ENCODE measurements at places on chromosomes 2 and 18.

DNA sequence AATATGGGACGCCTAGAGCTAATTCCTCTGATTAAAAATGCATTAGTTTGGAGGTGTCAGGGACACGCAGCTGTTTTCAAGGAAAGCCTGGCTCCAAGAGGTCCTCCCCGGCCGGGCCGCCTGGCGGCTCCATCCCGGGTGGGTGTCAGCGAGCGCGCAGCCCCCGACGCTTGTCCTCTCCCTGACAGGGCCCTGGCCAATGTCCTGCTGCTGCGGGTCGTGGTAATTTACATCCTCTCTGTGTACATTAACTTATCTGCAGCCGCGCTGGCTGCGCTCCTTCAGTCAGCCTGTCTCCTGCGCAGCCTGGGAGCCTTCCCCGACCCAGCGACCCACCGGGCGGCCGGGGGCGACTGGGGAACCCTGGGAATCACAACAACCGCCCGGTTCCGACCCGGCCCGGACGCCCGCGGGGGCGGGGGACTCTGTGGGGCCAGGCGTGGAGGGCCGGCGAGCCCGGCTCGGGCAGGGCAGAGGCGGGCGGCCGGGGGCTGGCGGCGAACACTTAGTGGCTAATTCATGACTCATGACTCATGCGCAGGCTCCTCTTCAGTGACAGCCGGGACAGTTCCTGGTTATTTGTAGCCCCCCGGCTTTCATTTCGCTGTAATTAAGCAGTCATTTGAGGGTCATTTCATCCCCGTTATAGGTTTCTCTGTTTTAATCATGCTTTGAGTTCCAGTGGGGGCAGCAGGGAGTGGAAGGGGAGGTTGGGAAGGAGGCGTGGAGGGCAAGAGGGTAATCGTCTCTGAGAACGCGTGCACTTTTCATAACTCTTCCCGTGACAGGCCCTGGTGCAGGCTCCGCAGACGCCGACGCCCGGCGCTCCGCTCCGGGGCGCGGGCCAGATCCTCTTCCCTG is 141.9 kb upstream of the CTAGE1 start:
- DNase-seq, result peak; percentile 33

GRCh38 chr2:107727318-107727717 is 99.4 kb upstream of the RGPD4 start:
- DNase-seq, result no peak

GRCh38 chr2:17864676-17865075 is 13.8 kb upstream of the KCNS3 start:
- DNase-seq, result no peak

- no peak for DNase-seq
Measured at GRCh38 chr2:217142649-217143266, 282.9 kb upstream of the TNP1 start.

- no peak for DNase-seq
Measured at GRCh38 chr18:48321536-48321935, 87.6 kb downstream of the ZBTB7C start.

- no peak for DNase-seq
Measured at GRCh38 chr2:155733091-155733853, 599.2 kb downstream of the NR4A2 start.

- no peak for DNase-seq
Measured at GRCh38 chr2:211033765-211034164, 477.4 kb downstream of the CPS1 start.

DNA sequence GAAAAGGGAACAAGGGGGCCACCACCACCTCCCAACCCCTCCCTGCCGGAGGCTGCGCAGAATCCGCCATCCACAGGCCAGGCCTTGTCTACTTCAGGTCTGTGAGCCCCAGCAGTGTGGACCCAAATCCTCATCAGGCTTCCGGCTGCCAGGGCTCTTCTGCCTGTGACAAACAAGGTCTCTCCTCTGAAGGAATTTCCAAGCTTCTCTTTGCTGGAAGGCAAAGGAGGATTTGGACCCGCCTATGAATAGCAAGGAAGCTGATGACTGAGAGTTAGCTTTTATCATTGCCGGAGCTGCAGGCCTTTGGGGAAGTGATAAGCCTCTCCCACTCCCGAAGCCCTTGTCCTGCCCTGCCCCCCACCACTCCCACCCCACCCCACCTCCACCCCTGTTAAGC is 93.7 kb upstream of the SH3BP4 start:
- DNase-seq, result no peak

DNA sequence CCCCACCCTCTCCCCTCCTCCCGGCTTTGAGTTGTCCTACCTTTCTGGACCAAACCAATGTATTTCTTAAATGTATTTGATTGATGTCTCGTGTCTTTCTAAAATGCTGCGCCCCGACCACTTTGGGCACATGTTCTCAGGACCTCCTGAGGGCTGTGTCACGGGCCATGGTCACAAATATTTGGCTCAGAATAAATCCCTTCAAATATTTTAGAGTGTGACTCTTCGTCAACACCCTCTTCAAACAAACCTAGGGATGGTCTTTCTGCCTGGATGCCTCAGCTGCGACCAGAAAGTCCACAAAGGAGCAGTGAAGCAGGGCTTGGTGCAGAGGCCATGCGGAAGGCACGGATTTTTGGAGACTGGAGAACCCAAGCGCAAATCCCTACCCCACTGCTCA is 1.1 kb upstream of the SLC35F6 start:
- no peak for DNase-seq

- no peak for DNase-seq
Measured at GRCh38 chr18:11818486-11819203, 32.6 kb upstream of the CHMP1B start.

DNA sequence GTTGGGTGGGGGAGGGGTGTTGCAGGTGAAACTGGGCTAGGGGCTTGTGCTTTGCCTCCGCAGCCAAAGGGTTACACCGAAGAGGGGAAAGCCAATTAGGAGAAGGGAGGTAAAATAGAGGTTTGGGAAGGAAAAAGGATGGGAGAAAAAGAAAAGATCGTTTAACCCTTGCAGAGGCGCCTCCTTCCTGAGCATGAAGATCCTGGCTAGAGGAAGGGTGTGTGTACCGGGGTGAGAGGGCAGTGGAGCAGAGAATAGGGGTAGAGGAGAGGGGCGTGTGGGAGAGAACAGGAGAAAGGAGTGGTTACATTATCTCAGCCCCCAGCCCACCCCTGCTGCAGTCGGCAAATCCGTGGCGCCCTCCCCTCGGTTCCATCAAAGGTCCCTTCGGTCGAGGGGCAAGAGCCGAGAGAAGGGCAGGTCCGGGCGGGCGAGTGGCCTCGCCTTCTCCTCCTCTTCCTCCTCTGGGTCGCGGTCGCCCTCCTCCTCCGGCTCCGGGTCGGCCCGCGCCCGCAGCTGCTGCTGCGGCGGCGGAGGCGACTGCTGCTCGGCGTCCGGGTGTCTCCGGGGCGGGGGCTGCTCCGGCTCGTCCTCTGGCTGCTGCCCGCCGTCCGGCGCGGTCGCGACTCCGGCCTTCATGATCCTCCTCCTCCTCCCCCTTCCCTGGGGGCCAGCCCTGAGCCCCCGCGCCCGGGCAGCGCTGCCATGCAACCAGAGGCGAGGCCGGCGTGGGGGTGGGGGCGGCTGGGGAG is 1.1 kb downstream of the MARCHF4 start:
- DNase-seq, result no peak

- DNase-seq, result no peak
Measured at GRCh38 chr2:108189316-108189715, 50.5 kb upstream of the SULT1C3 start.

DNA sequence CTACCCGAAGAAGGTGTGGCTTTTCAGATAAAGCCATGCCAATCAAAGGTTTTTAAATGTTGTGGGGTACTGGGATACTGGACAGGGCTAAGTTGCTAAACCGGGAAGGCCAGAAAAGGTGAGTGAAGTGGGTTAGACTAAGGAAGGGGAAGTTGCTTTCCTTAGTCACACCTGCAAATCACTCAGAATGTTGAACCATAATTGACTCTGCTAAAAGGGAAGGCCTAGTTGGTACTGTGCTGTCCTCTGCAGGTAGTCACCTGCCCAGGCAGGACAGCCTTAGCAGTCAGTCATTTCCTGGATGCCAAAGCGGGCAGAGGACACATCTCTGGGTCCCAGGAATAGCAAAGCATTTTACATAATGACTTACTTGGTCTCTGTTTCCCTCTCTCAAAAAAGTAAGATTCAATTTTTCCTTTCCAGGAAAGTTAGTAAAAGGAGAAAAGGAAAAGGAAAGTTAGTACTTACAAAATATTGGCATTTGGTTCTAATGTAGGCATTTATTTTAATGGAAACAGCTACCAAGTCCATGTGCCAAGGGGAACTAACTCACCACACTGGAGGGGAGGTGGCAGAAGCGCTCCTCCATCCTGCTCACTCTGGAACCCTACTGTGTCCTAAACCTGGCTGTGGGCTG is 60.3 kb downstream of the RFTN2 start:
- no peak for DNase-seq

- DNase-seq, result no peak
Measured at GRCh38 chr2:46050489-46050888, 246.7 kb upstream of the EPAS1 start.

DNA sequence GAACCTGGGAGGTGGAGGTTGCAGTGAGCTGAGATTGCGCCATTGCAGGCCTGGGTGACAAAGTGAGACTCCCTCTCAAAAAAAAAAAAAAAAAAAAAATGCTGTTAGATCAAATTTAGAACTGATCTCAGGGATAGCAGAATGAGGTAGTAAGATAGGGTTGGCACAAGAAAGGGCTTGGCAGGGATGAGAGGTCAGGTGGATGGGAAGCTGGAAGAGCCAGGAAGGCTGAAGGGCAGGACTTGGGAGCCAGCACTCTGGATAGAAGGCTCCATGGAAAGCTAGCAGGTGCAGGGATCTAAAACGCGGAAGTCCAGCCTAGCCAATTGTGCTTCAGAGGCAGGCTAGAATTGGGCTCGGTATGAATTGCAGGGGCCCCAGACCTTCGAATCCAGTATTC is 250.9 kb upstream of the SP5 start:
- no peak for DNase-seq

- DNase-seq, result no peak
Measured at GRCh38 chr2:70494293-70494886, 59.2 kb downstream of the TGFA start.

GRCh38 chr2:158936978-158937377 is 31.5 kb upstream of the TANC1 start:
- DNase-seq, result no peak

DNA sequence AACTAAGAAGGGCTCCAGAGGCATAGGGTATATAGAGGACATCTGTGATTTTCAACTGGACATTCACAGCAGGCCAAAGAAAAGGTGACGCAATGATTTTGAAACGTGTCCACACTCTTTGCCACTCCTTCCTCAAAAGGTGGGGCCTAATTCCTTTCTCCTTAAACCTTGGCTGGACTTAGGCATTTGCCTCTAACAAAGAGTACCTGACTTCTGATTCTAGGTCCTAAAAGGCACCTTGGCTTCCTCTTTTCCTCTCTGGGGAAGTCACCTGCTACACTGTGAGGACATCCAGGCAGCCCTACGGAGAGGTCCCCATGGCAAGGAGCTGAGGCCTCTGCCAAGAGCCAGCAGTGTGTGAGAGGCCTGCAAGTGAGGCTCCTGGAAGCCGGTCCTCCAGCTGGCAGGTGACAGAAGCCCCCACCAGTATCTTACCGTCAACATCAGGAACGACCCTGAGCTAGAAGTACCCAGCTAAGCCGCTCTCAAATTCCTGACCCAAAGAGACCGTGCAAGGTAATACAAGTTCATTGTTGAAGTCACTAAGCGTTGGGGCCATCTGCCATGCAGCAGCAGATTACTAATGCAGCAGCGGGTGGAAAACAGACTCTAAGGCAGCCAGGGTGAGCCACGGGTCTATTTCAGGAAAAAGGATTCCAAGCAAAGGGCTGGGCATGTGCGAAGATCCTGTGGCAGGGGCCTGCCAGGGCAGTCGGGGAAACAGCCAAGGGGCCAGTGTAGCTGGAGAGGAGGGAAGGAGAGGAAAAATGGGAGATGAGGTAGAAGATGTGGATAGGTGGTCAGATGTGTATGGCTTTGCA is 7.4 kb upstream of the HES6 start:
- DNase-seq, result no peak

DNA sequence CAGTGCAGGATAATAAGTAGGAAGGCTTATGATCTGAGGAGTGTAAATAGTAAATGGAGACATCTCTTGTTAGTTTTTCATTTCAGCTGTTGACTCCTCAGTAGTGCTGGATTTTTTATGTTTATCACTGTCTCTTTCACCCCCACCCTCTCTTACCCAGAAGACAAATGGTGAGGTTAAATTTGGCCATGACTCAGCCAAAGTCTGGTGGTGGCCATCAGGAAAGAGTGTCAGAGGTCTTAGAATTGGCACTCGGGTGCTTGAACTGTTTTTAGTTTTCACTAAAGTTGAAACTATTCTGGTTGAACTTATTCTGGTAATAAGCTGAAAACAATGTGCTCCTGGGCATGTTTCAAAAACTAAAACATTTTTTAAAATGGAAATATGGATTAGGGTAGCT is 123.3 kb downstream of the FHOD3 start:
- no peak for DNase-seq

DNA sequence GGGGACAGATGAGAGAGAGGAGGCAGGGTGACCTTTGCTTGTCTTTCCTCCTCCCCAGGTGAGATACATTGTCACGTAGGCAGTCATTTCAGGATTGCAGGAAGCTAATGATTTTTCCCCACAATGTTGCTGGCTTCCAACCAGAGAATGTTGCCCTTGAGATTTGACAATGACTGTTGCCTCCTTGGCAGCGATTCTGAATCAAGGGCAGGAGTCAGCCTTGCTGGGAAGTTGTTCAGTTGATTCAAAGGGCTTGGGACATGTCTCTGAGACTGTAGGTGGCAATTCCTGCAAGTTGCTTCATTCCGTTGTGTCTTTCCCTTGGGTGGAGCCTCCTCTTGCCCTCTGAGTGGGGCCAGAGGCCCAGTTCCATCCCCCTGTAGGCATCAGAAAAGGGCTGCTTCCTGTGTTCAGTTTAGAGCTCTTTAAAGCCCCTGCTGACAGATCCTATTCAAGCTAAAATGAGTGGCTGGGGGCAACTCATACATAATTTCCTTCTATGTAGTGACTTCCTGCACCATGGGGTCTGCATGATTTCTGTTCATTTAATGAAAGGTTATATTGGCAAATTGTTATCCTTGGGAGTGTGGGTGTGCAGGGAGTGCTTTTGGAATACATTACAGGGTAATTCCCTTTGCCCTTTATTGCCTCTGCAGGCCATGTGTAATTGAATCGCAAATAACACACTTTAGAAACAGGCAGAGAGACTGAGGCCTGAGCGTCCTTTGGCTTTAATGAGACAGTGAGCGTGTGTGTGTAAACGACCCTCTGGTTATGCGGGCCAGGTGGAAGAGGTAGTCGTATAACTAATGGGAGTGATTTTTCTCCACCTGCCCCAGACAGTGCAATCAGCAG is 52.4 kb downstream of the GPR39 start:
- no peak for DNase-seq

GRCh38 chr18:73714466-73714865 is 433.2 kb downstream of the FBXO15 start:
- DNase-seq, result no peak

GRCh38 chr2:240258685-240259084 is 118.2 kb upstream of the OTOS start:
- DNase-seq, result no peak

DNA sequence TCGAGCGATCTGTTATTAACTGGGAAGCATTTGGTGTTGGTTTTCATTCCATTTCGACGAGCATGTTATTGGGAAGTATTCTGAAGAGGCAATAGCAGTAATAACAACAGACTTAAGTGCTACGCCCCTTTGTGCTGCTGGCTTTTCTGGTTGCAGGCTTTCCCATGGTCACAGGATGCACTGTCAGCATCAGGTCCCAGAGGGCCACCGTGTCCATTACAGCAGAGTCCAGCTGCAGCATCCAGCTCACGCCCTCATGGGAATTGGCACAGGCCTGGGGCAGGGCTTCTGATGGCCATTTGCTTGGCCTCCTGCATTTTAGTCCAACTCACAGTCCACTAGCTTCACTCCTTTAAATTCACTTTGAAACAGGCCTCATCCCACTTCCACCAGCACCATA is 44.4 kb downstream of the BCL2L11 start:
- no peak for DNase-seq
